ENCODE measurements at places on chromosomes 16 and 17.

DNA sequence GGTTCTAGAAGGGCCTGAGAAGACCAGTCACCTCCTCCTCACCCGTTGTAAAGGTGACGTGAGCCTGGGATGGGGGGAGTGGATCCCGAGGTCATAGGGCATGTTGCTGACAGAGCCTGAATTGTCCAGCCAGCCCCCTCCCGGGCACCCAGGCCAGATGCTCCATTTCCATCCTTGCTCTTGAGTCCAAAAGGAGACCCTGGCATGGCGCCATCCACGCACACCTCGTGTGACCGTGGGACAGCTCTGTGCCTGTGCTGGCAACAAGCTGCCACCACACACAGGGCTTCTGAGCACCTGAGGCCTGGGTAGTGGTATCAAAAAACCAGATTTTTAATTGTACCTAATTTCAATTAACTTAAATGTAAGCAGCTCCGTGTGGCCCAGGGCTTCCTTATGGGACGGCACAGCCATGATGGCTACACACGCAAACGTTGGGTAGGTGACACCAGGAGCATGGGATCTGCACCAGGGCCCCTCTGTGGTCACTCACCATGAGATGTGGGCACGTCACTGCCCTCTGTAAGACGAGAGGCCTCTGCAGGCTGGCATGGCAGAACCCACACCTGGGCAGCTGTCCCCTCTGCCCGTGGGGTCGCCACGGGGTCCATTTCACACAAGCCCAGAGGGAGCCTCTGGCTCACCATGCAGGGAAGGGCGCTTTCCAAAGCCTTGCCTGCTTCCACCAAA, 37.6 kb upstream of the ZNF469 start:
- no peak for DNase-seq

DNA sequence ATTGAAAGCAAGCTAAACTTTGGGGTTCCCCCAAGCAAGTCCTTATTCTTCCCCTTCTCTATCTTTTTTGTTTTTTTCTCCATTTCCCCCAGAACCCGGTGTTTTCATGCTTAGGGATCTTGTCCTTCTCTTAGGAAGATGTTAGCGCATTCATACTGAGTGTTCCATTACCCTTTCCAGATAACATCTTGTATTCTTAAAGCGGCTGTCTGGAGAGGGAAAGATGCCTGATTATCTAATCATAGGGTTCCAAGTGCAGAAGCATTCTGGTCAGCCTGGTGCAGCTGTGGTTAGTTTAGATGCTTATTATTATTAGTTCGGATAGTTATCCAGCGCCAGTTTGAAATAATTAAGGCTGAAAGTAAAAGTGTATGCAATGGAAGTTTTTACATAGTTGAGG, 2.0 kb downstream of the TOM1L1 start:
- no peak for DNase-seq

DNA sequence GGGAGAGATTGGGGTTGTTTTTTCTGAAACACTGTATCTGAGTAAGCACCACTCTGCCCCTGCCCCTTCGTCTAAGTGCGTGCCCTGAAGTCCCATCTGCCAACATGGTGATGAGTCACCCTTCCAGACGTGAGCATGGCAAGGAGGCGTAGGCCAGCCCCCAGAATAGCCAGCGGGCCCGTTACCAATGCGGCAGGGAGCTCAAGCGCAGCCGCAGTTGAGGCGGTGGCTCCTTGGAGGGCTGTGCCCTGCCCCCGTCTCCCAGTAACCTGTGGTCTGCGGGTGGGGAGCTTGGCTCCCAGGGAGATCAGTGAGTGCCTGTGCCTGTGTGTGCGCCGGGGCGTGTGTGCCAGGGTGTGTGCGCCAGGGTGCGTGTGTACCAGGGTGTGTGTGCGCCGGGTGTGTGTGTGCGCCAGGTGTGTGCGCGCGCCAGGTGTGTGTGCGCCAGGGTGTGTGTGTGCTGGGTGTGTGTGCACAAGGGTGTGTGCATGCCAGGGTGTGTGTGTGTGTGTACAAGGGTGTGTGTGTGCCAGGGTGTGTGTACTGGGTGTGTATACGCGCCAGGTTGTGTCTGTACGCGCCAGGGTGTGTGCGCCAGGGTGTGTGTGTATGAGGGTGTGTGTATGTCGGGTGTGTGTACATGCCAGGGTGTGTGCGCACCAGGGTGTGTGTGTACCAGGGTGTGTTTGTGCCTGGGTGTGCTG, 98.6 kb upstream of the CHMP6 start:
- peak; percentile 85 for DNase-seq

DNA sequence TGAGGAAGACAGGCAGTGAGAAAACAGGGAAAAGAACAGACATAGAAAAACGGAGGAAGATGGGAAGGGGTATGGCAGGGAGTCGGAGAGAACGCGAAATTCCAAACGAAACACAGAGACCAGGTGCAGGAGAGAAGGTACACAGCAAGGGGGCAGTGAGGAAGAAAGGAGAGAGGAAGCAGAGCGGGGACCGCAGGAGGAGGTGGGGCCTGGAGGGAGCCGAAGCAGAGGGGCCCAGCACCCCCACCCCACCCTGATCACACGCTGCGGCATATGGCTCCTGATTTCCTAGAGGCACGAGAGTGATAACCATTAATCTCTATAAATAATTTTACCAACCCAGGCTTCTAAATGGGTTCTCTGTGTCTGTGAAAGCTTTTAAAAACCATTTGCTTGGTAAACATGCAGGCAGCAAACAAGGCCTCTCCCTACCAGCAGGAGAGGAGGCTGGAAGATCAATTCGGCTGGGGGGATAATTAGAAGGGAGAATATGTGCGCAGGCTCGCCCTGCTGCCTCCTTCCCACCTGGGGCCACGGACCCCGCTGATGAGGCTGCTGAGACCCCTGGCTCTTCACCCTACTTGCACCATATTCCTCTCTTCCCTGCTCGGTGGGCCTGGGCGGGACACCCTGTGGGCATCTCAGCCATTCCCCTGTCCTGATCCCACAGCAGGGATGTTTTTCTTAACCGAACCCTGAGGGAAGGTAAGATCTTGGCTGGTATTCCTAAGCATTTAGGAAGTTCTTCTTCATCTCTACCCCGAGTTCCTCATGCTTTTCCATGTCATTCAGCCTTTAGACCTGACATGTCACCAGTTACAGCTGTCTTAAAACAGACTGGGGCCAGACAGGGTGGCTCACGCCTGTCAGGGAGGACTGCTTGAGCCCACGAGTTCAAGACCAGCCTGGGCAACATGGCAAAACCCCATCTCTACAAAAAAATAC, 86.7 kb downstream of the TMEM132E start:
- no peak for DNase-seq

DNA sequence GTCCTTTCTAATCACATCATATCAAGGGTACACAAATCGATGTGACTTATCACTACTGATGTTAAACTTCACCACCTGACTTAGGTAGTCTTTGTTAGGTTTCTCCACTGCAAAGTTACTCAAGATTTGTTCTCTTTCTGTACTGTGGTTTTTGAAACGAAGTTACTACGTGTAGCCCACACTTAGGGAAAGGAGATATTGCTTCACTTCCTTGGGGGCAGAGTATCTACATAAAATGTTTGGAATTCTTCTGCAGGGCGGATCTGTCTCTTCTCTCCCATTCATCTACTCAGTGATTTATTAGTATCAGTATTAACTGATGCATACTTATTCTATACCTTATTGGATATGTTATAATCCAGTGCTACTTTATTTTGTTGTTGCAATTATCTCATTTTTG, 403.6 kb upstream of the MON1B start:
- peak; percentile 62 for DNase-seq

DNA sequence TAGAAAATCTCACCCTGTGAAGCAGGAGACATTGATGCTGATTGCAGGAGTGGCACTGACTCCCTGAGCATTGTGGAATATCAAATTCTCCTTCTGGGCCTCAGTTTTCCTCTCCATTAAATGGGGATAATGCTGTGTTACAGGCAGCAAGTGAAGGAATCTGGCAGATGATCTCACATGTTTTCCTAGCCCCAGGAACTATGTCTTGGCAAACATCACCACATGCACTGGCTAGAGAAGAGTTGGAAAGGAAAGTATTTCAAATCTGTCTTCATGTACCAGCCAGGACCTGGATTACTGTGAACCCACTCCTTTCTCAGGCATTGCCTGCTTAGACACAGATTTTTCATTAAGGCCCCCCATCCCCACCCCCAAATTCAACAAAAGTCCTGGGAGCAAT, 13.6 kb upstream of the CCL8 start:
- no peak for DNase-seq

DNA sequence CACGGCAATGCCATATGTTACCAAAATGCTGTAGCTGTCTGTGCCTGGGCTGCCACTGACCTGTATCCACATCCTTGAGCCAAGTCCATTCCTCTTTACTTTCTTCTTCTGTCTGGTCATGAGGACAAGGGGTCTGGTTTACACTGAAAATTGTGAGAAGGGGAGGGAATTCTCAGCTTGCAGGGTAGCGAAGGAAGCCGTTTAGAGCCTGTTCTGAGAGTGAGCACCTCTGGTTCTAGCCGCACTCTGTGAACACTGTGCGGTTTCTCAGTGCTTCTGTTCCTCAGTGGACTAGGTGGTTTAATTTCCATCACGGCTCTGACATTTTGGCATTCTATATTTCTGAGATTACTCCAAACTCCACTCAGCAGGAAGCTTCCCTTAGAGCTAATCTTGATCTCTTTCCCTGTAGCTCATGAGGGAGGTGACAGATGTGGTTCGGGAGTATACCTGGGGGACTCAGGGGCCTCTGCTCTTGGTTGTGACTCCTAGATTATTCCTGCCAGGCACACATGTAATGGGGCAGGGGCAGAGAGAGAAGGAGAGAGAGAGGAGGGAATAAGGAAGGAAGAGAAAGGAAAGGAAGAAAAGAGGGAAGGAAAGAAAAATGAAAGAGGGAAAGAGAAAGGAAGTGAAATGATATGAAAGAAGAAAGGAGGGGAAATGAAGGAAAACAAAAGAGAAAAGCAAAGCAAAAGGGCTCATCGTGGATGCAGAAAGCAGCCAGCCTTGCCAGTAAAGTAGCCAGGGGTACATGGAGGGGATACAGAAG, 14.2 kb upstream of the TBX21 start:
- DNase-seq = no peak

- peak; percentile 61 for DNase-seq
Observed at GRCh38 chr17:53462393-53462811, 360.3 kb upstream of the KIF2B start.

- peak; percentile 35 for DNase-seq
Observed at GRCh38 chr16:16857603-16858283, 478.8 kb downstream of the NPIPA7 start.

DNA sequence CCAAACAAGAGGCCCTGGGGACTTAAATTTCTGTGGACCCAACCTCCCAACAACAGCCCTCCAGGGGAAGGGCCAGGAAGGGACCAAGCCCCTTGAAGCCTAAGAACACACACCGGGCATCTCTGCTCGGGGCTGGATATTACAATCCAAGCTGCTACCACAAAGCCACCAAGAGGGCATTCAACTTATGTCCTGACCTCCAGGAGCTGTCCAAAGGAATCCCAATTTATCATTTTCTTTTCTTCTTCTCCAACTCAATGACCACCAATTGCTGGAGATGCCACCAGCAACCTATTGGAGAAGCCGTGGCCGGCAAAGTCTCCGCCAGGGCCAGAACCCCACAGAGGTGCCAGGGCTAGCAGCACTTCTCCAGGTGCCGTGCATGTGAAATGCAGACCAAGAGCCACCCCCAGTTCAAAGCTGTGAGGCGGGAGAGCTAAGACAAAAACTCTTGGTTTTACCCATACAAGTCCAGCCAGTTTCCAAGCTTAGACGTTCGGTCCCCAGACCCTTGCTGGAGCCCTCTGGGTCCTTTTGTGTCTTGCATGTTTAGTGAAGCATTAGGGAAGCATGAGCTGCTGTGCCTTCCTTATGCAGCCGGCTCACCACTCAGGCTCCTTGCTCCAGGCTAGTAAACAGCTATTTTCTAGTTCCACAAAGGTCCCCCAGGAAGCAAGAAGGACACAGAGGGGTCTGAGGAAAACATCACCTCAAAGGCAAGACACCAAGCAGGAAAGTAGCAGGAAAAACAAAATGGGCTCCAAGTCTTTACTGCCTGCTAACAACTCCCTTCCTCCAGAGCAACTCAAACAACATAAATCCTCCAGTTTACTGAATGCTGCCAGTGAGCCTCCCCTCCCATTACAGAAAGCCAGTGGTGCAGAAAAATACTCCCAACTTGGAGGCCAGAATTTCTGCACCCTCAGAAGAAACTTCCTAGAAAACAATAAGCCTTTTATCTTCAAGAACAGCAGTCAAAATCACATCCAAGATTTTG, 3.2 kb downstream of the PITPNA start:
- no peak for DNase-seq

DNA sequence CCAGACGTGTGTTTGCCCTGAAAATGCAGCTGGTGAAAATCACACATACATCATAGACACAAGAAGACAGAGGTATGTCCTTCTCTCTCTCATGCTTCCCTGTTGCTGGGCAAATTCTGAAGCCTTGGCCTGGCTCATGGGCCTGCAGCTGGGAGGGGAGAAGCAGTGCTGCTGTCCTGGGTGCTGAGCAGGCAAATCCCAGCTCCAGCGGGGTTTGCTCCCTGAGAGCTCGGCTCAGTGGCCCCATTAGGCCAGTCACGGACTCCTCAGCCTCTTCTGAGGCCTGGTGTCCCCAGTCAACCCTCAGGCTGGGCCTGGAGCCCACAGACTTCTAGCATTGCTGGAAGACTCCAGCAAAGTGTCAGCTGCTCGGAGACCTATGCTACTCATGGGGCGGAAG, 11.7 kb downstream of the RHBDL3 start:
- peak; percentile 25 for DNase-seq

DNA sequence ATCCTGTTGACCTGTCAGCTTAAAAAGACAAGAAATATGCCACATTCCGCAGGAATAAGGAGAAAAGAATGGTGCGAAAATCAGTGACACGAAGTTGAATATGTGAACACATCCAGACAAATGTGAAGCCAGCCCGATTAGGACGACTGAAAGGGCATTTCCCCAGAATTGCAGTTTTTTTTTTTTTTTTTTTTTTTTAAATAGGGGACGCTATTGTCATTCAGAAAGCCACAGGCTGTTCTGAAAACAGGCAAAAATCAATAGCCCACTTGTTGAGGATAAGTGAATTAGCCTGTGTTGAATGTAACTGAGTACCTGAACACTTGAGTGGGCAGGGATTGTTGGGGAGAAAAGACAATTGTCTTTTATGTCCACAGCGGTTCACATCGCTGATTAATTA, 507.1 kb downstream of the WWOX start:
- DNase-seq = no peak
